ENCODE measurements at places on chromosomes 16 and 17.

- peak; percentile 77 for DNase-seq
Observed at GRCh38 chr16:65024767-65025178, 97.1 kb downstream of the CDH11 start.

GRCh38 chr17:75839942-75840798 lies 4.0 kb downstream of the UNC13D start:
- DNase-seq, result no peak

DNA sequence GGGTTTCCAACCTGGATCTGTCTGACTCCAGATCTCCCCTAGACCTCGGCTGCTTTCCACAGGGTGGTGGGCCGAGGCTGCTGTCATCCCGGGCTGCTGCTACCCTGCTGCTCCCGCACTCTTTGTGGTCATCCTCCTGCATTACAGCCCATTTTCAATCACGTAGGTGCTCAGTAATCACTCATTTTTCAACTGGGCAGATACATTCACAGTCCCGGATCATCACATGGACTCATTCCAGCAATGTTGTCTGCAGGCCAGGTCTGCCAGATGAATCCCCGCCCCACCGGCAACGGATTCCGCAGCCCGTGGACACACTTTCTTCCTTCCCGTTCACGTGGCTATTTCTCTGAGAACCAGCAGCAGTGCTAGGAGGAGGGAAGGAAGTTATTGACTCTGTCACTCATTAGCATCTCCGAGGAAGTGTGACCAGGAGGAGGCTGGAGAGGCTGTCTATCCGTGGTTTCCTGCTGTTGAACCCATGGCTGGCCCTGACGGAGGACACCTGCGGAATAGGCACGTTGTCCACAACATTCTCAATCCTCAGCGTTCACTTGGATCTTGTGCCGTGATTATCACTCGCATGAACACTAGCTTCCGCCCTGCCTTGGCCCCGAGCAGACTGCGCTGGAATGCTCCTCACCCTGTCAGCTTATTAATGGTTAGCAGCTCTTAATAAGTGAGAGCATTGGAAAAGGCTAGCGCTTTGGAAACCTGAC lies 14.7 kb upstream of the ZCCHC14 start:
- no peak for DNase-seq

DNA sequence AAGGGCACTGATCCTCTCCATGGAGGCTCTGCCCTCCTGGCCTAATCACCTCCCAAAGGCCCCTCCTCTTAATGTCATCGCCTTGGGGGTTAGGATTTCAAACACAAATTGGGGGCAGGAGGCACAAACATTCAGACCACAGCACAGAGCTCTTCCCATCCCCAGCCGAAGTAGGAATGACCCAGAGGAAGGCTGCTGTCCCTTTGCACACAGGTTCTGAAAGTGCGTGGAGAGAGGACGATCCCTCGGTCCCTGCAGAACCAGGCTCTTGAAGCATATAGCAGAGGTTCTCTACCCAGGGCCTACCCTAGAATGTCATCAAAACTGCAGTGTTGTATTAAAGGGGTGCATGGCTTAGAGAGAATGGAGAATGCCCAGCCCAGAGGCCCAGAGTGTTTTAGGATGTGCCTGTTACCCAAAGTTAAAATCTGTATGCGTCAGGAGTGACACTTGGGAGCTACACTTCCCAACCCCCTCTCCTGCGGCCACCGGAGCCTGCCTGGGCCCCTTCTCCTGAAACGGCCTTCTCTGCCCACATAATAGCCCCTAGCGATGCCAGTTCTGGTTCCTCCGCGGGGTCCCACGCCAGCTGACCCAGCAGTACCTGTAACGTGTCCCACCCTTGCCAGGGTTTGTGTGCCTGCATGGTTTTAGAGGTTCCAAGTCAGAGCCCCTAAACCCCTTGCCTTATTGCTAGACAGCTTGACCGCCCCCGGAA lies 159.5 kb upstream of the CACNG5 start:
- DNase-seq, result no peak

DNA sequence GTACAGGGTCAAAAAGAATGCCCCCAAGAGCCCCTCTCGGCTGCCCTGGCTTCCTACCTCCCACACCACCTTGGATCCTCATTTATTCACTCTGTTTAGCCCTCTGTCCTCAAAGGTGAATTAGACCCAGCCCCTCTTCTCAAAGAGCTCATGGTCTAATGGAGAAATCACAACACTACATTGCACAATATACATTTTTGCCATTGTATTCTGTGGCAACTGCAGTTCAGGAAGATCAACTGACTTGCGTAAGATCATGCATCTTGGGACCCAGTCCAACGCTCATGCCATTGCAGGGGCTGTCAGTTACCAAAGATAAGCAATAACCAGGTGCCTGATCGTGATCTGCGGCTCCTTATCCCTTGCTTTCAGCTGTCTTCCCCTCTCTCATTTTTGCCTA lies 1.4 kb downstream of the KRT38 start:
- peak; percentile 51 for DNase-seq

DNA sequence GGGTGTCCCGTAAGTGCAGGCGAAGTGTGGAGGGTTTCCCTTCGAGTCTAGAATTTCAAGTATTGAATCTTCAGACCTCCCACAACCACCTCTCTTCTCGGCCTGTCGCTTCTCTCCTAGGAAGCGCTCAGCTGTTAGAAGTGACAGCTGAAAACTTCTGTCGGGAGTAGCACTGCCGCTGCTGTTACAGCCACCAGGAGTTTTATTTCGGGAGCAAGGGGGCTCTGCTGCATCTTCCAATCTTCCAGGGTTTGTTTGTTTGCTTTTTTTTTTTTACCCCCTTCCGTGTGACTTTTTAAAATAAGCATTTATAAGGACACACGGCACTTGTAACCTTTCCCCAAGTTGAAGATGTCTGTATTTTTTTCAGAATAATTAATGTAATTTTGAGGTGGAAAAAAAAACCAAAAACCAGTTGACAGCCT lies 767 bp downstream of the RPS6KB1 start:
- DNase-seq, result peak; percentile 45

DNA sequence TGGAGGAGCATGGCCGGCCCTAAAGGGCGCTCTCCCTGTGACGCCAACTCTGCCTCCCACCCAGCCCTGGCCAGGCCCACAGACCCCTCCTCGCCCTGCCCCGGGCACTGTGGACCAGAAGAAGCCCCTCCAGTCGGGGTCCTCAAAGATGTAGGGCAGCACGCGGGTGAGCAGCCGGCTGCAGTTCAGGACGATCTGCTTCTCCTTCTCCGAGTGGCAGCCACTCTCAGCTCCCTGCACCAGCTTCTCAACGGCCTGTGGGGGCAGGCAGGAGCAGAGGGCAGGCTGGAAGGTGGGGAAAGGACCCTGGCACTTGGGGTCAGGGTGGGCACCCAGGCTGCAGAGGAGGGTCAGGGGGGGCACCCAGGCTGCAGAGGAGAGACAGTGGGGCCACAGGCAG lies 8.9 kb downstream of the HID1 start:
- no peak for DNase-seq

GRCh38 chr17:610276-610675 lies 104.4 kb downstream of the VPS53 start:
- DNase-seq, result no peak

DNA sequence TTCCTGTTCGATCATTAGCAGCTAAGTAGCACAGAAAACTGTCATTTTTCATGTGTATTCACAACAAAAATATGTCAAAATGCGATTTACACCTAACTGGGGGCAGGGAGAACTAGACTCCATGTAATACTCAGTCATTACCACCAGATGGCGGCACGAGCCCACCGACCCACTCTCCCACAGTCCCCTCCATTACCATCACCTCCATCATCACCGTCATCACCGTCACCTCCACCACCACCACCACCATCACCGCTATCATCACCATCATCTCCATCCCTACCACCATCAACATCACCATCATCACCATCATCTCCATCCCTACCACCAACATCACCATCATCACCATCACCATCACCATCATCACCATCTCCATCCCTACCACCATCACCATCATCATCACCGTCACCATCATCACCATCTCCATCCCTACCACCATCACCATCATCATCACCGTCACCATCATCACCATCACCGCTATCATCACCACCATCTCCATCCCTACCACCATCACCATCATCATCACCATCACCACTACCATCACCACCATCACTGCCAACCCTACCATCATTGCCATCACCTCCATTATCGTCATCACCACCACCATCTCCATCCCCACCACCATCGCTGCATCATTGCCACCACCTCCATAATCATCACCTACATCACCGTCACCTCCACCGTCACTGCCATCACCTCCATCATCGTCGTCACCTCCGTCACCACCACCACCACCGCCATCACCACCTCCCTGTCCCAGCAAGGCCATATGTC lies 14.4 kb downstream of the NDUFAF8 start:
- DNase-seq, result peak; percentile 49

DNA sequence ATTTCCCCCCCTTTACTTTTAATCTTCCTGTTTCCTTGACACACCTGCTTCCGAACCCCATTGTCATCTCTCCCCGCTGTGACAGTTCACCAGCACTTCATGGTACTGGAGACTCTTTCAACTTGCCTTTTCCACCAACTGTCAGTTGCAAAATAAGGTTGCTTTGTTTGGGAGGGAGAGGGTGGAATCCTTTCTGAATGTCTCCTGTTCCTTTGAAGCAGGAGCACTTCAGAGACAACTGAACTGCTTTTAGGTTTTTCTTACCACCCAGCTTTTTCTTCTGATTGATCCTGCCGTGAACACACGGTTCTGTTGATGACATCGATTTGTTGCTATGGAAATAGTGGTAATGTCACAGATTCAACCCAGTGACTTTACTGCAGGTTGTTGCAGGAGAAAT lies 42.0 kb downstream of the RPA1 start:
- no peak for DNase-seq

GRCh38 chr16:19704321-19705145 lies 13.5 kb downstream of the KNOP1 start:
- peak; percentile 82 for DNase-seq

DNA sequence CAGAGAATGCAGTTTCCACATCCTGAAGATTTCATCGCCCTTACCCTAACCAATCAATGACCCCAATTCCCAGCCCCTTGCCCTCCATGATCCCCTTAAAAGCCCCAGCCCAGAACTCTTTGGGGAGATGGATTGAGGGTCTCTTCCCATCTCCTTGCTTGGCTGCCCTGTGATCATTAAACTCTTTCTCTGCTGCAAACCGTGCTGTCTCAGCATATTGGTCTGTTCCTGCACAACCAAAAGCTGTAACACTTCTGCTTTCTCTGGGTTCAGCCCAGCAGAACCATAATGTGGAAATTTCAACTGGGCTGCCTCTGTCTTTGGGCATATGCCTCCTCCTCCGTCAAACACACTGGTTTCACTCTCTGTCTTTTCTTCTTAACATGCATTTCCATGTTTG lies 67.0 kb upstream of the NLRP1 start:
- DNase-seq, result no peak

DNA sequence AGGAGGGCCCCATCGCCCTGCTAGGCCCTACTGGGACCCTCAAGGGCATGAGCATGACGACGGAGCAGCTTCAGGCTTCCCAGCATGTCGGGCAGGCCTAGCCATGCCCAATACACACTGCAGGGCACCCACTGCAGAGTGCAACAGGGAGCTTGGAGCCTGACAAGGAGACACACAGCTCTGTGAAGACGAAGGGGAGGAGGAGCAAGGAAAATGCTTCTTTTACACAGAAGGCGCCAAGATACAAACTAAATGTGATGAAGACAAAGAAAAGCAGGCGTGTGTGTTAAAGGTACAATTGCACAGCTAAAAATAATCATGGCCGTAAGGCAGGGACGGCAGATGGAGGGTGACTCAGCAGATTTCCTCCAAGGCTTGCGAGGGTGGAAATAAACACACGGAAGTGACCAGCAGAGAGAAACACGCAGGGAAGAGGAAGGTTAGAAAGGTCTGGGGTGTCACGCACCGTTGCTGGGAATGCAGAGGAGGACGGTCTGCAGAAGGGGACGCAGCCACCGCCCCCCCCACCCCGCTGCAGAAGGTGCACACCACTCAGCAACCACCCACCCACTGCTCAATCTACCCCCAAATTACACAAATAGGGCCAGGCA lies 108.5 kb downstream of the ZNF778 start:
- DNase-seq, result peak; percentile 91

DNA sequence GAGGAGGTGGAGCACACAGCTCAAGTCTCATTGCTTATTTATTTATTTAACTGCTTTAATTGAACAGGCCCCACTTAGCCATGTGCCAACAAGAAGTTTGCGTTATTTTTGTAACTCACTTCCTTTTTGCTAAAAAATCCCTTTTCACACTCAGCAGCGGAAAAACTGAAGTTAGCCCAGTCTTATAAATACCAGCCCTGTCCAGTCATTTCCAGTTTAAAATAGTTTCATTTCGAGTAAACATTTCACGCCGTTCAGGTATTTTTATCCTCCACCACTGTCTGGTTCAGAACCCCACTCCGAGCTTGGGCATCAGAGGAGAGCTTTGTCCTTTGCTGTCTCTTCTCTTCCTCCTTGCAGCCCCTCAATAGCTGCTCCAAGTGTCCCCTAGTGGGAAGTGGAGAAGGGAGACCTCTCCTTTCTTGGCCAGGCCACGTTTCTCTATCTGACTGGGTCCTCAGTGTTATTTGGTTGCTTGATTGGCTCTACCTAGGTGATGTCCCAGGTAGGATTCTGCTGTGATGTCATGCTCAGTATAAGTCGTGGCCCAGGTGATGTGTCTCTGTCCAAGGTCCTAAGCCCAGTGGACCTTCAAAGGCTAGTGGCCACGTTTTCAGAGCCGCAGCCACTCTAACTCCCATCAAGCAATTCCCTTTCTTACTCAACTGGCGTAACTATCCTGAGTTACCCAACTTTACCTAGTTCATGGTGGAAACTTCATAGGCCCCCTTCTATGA lies 53.0 kb upstream of the GAS7 start:
- no peak for DNase-seq

DNA sequence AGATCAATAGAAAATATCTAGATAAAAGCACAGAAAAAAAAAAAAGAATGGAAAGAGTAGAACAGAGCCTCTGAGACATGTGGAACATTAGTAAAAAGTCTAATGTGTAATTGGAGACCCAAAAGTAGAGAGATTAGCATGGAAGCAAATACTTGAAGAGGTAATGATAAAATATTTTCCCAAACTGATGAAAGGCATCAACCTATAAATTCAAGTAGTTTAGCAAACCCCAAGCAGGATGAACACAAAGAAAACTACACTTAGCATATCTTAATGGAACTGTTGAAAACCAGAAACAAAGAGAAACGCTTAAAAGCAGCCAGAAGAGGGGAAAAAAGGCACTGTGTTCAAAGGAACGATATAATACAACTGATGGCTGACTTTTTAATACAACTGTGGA lies 16.4 kb downstream of the NF1 start:
- DNase-seq, result no peak

DNA sequence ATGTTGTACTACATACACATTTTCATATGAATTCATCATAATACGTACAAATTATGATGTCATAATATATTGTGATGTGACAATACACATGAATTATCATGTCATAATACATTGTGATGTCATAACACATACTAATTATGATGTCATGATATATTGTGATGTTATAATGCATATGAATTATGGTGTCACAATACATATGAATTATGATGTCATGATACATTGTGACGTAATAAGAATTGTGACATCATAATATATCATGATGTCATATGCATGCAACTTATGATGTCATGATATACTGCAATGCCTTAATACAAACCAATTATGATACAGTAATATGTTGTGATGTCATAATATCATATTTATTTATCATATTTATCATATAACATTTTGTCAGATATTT lies 2074.3 kb downstream of the TP53TG3F start:
- no peak for DNase-seq

- DNase-seq, result no peak
Observed at GRCh38 chr17:51279183-51279582, 18.8 kb downstream of the UTP18 start.
